ENCODE measurements at places on chromosomes 4 and X.

- DNase-seq: no peak
Observed at GRCh38 chrX:16124201-16124600, 836 bp downstream of the GRPR start.

DNA sequence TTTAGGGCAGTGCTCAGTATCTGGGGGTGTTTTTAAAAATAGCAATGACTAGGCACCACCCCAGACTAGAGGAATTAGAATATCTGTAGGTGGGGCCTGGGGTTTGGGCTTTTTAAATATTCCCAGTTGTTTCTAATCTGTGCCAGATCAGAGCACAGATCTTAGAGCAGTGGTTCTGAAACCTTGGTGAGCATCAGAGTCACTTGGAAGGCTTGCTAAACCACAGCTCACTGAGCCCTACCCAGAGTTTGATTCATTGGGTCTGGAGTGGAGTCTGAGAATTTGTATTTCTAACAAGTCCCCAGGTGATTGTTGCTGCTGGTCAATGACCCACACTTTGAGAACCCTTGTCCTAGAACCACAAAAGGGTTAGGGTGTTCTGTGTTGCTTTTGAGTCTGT, 16.7 kb downstream of the HADH start:
- DNase-seq: no peak

DNA sequence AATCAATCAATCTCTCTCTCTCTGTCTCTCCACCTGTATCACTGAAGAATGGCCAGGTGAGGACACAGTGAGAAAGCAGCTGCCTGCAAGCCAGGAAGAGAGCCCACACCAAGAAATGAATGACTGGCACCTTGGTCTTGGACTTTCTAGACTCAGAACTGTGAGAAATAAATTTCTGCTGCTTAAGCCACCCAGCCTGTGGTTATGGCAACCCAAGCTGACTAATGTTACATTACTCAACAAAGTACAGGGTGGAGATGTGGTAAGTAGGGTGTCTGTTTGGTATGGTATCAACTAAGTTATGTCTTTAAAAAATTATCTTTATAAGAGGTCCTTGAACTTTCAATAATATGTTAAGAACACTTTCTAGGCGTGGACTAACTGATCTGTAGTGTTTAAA, 159.3 kb downstream of the EPHA5 start:
- DNase-seq: no peak

- DNase-seq: no peak
Observed at GRCh38 chr4:62822306-62822705, 1586.9 kb downstream of the TECRL start.

GRCh38 chrX:54909941-54910340, 10.7 kb upstream of the TRO start:
- no peak for DNase-seq

DNA sequence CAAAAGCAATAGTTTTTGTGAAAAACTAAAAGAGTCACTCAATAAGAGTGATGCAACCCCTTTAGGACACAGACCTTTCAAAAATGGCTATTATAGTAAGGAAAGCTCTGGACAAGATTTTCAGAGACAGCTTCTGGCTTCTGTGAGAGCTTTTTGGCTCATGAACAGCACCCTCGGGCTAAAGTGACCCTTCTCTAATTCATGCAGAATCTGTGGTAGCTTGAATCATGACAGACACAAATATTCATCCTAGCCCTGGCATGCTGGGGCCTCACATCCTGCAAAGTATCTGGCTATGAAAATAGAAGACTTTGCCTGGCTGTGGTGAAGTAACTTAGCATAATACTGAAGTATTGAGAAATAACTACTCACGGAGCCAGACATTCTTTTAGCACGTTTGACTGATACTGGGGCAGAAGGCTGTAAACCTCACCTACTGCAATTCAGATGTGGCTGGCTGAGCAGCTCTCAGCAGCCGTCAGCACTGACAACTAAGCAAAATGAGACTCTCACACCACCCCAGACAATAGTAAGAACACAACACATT, 327.3 kb downstream of the MAPK10 start:
- no peak for DNase-seq

DNA sequence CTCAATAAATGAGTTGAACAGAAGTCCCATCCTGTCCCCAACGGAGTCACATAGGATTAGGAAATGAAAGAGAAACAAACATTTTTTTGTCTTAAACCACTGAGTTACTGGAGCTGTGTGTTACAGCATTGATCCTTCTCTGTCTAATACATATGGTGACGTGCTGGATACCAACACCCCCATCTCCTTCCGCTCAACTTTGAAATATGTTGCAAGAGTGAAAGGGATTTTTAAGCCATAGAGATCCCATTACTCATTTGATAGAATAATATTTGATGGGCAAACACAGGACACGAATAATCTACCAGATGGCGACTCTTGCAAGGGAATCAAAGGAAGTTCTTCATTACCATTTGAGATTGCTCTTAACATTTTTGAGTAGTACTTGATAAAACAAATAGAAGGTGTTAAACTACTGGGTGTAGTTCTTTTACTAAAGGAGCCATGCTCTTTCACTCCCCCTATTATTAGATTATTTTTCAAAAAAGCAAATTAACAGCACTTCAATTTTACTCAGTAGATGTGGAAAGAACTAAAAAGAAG, 140.5 kb downstream of the PACRGL start:
- DNase-seq: no peak

DNA sequence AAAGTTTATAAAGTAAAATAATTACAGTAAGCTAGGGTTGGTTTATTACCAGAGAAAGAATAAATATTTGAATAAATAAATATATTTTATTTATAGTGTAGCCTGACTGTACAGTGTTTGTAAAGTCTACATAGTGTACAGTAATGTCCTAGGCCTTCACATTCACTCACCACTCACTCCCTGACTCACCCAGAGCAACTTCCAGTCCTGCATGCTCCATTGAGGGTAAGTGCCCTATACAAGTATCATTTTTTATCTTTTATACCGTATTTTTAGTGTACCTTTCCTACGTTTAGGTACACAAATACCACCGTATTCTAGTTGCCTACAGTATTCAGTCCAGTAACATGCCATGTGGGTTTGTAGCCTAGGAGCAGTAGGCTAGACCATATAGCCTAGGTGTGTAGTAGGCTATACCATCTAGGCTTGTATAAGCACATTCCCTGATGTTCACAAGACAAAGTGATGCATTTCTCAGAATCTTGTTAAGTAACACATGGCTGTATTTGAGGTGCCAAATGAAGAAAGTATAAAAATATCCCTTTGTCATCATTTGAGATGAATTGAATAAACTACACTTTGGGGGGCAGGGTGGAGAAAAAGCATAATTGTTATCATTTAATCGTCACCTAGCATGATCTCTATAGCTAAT, 14.7 kb upstream of the KLHL8 start:
- DNase-seq: no peak

- no peak for DNase-seq
Observed at GRCh38 chr4:105059337-105059736, 87.3 kb upstream of the TET2 start.

DNA sequence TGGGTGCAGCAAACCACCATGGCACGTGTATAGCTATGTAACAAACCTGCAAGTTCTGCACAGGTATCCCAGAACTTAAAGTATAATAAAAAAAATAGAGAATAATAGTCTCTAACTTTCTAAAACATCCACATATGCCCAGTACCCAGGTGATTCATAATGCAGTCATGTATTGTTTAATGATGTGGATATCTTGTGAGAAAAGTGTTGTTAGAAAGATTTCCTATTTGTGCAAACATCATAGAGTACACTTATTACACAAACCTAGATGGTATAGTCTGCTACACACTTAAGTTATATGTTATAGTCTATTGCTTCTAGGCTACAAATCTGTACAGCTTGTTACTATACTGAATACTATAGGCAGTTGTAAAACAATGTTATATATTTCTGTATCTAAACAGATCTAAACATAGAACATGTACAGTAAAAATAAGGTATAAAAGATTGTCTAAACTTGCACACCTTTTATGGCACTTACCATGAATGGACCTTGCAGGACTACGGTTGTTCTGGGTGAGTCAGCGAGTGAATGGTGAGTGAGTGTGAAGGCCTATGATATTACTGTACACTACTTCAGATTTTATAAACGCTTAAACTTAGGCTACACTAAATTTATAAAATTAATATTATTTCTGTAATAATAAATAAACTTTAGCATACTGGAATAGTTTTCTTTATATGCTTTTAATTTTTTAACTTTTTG, 232.2 kb upstream of the SLIT2 start:
- DNase-seq: no peak

GRCh38 chr4:27009539-27009938, 148.9 kb downstream of the STIM2 start:
- DNase-seq: no peak

DNA sequence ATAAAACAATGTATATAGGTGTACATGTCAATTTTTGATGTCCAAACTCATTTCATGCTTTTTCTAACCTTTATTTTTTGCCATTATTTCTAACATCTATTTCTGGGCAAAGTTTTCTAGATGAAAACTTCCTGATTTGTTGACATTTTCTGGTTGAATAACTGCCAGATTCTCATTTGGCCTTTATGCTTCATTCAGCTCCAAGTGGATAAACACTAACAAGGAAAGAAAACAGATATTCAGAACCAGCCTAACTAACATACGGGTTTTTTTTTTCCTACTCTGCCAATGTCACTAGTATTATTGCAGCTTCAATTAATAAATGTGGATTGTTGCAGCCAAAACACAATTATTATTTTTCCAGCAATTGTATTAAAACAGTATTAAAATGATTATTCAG, 50.9 kb upstream of the RAP1GDS1 start:
- no peak for DNase-seq

DNA sequence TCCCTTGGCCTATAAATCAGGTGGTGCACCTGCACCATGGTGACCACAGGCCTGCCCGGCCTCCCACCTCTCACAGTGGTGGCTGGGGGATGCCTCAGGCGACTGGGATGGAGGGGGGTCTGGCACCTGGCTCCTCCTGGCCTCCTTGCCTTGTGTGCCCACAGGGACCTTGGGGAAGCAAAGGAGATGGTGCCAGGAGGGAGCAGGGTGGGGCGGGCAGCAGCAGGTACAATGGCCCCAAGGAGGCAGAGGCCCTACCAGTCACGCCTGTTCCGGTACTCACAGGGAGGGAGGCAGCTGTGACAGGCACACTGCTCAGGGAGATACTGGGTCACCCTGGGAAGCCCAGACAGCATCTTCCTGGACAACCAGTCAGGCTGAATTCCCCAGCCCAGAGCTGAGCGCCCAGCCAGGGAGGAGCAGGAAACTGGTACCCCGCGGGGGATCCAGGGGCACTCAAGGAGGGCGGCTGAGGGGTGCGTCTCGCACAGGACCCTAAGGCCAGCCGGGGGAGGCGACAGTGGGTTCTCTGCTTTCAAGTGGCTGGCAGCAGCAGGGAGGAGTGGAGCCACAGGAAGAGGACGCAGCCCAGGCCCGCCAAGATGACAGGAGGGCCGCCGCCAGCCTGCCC, 1.2 kb upstream of the TREX2 start:
- no peak for DNase-seq

GRCh38 chr4:148834804-148835631, 392.8 kb upstream of the NR3C2 start:
- no peak for DNase-seq

DNA sequence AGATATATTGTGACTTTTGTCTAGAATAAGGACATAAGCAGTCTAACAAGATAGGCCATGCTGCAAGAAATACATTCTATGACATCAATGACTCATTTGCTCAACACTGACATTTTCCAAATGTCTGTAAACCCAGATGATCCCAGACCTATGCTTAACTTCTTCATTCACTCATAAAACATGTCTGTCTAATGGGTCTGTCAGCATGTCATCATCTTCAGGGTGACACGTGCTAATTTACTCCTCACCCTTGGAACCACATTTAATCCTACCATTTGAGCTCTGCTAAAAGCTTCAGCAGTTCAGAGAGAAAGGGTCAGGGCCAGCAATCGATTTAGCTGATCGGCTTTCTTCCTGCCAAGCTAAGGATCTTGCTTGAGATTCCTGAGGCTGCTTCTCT, 109.4 kb upstream of the MAP3K15 start:
- DNase-seq: no peak

DNA sequence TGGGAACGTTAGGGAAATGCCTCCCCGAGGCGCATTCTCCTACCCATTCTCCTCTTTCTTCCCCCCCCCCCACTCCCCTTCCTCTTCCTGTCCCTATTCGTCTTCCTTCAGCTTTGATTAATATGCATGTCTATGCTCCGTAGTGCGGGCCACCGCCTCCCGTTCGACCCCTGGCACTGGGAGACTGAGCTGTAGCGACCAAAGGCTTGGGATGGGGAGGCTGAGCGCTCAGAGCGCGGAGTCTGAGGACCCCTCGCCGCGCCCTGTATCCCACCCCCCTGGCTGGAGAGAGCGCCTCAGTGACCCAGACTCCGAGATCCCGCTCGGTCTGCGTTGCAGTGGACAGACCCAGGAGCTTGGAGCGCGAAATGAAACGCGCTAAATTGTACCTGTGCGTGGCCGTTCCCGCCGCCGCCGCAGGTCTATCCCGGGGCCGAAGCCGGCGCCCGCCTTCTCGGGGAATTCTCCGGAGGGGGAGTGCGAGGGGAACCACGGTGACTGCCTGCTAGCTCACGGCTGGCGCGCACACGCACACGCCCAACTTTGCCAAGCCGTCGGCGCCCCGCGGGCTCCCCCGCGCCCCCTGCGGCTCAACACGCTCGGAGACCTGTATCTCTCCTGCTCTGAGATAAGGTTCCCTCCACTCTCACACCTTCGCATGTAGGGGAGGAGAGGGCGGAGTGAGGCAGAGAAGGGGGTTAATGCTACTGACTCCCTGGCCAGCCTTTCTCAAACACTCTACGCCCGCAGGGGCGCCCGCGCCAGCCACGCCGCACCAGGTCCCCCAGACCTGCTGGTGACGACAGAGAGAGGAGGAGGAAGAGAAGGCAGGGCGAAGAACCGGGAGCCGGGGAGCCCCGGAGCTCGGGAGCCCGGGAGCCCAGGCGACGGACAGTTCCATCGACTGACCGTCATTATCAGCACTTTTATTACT, 1.5 kb upstream of the PTCHD1 start:
- no peak for DNase-seq

DNA sequence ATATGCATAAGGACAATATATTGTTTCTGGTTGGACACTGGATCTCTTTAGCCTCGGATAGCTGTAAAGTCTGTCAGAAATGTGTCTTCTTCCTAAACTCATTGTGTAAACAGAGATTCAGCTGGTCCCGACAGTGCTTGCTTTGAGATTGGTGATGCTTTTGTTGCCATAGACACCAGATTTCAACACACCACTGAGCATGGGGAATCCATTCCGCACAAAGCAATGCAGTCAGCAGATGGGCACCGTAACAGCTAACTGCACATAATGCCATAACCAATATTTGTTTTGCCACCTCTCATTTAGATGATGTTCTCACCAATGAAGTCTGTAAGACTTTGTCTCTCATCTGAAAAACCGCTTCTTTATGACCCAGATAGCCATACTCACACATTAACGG, 33.3 kb upstream of the FAM47C start:
- DNase-seq: no peak

GRCh38 chr4:1412376-1413203, 6.3 kb upstream of the NKX1-1 start:
- no peak for DNase-seq

GRCh38 chr4:153204247-153204671, at the start of gene TRIM2:
TRIM2 (plus strand) TSS chr4:153204443; CDS start chr4:153204531, 88 bp downstream.
- no peak for DNase-seq

GRCh38 chr4:10122236-10122932, 5.8 kb upstream of the WDR1 start:
- no peak for DNase-seq

Measured in T follicular helper cell (primary cell).